Mucosa of descending colon (tissue), 3 donors: ENCODE measurements at places on chromosomes 4 and X.
A peak's percentile ranks its signal among the peaks of the same experiment; 100 is the strongest.

DNA sequence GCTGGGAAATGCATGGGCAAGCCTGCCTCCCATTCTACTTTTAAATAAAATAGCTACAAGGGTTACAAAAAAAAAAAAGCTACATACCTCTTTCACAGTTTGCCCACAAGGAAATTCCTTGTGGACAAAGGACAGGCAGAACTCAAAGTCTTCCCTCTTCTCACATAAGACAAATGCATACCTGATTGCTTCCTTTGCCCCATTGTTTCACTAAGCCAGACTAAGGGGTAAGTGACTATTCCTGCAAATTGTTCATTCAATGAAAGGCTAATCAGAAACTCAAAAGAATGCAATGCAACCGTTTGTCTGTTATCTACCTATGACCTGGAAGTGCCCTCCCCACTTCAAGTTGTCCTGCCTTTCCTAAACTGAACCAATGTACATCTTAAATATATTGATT is 780.6 kb downstream of the FAM133A start:
- DNase-seq = no peak

- DNase-seq = no peak
Observed at GRCh38 chr4:98480535-98480934, 177.9 kb downstream of the TSPAN5 start.

DNA sequence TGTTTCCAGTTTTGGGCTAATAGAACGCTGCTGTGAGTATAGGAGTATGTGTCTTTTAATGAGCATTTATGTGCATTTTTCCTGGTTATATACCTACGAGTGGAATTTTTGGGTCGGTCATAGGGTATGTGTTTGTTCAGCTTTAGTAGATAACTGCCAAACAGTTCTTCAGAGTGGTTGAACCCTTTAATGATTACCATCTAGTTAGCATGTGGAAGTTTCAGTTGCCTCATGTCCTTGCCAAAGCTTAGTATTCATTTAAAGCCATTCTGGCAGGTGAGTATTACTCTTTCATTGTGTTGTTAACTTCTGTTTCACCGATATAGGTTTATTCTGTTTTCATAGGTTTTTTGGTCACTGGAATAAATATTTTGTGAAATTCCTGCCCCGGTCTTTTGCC is 229.1 kb downstream of the ARHGAP10 start:
- no peak for DNase-seq

DNA sequence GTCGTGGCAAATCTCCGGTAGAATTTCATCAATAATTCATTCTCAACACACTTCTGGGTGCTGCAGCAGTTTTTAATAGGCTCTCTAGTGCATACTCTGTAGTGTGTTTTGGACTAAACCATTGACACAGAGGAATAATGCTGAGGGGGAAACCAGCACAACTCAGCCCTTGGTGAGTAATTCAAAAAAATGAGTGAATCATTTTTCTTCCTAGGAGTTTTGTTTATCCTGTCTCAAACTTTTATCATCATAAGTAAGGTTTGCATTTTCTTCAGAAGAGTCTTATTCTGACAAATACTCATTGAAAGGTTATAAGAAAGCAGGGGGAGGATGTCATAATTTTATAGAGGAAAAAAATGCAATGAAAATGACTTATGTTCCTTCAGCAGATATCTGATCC is 2542.7 kb downstream of the PCDH7 start:
- no peak for DNase-seq

DNA sequence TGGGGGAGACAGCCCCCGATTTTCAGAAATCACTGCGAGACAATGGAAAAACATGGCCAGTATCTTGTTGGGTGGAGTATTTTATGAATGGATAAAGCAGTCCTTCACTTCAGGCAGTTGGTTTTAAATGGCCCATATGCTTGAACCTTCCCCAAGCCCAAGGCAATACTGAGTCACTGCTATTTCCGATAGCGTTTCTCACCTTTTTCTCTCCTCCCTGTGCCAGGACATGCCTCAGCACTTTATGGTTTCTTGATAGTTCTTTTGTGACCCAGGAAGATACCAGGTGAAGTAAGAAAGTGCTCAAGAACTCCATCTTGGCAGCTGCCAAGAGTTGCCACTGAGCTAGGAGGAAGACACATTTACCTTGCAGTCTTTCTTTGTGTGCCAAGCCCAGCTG is 26.8 kb upstream of the ESX1 start:
- DNase-seq = no peak

DNA sequence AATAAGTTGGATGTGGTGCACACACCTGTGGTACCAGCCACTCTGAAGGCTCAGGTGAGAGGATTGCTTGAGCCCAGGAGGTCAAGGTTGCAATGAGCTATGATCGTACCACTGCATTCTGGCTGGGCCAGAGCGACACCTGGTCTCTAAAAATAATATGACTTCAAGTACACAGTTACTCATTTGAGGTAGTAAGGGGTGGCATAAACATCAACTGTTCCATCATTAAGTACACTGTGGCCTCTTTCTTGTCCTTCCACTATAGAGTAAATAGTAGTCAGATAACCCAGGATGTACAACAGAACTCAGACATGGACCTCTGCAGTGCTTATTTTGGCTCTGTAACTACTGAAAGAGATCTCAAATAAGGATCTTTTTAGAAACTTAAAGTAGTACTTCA is 10.6 kb downstream of the FAM9B start:
- no peak for DNase-seq

DNA sequence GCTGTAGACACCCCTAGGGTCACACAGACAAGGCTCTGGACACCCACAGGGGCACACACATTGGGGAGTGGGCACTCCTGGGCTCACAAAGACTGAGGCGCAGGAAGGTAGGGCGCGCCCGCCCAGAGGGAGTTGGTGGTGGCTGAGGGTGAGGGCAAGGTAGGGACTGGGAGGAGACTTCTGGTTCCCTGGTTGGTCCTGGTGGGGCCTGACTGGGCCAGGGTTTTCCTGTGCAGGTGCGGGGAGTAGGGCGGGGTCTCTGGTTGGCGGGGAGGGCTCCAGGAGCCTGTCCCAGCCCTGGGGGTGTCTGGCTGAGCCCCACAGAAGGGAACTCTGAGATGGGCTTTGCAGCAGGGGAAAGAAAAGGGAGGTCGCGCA is 6.7 kb upstream of the WAS start:
- DNase-seq = peak; percentile 53

- no peak for DNase-seq
Observed at GRCh38 chr4:170307182-170307581, 217.4 kb upstream of the AADAT start.

DNA sequence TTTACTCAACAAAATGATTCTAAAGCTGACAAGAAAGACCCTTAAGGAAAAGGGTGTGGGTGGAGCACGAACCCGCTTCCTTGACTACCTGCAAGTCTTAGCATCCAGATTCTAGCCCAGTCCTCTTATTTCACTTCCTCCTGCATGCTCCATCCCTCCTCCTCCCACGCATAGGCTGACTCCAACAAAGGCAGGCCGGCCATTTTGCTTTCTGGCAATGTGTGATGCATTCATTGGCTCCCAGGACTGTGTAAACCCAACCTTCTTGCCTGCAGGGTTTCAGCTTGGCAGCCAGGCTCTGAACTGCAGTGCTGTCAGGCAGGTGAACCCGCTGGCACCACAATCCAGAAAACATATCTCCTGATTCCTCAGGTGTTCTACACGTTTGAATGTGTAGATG is 39.3 kb downstream of the RTL9 start:
- no peak for DNase-seq

- no peak for DNase-seq
Observed at GRCh38 chr4:185232370-185232769, 23.0 kb downstream of the SNX25 start.

DNA sequence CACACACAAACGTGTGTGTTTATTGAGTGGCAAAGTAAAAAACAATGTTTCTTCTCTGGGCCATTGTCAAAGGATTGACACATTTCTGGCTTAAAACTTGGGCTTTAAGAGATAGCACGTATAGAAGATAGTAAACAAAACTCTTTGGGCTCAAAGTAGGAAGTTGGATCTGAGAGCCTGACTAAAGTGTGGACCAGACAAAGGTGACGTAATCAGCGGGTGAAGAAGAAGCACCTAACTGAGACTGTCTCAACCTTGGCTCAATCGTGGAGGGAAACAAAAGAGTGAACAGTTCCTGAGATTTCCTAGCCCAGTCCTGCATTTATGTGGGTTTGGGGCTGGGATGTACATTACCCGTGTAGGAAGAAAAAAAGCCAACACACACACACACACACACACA is 13.7 kb downstream of the PFKFB1 start:
- DNase-seq = no peak

DNA sequence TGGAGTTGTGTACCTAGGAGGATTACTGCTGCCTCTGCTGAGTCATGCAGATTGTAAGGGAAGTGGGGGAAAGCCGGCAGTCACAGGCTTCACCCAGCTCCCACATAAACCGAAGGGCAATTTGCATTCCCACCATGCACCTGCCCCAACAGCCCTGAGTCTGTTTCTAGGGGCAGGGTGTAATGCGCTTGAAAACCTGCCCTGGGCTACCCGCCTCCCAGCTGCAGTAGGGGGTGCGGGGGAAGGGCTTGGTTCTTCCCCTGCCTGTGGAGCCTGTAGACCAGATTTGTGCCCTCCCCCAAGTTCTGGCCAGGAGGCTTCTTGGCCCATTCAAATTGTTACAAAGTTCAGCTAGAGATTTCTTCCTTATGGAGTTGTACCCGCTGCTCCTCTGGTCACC is 269.2 kb upstream of the DDX53 start:
- no peak for DNase-seq

DNA sequence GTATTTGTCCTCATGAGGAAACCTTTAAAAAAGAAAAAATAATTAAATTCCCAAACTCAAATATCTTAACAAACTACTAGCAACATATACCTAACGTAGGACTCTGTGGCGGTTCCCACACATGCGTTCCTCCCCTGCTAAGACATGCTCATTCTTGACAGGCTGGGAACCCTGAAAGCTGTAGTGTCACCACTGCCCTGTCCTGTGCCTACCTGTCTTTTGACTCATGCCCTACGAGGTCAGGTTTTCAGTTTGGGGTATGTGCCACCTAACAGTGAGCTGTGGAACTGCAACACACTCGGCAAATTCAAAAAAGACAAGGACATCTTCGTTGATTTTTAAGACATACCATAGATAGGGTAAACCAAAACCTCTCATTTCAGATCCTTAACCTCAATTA is 17.8 kb downstream of the IDS start:
- DNase-seq = no peak

- DNase-seq = peak; percentile 66
Observed at GRCh38 chr4:7043284-7044136, at the start of gene TADA2B. TSS of gene TADA2B (plus strand) at chr4:7043372. CDS start at chr4:7043580, 208 bp downstream.

DNA sequence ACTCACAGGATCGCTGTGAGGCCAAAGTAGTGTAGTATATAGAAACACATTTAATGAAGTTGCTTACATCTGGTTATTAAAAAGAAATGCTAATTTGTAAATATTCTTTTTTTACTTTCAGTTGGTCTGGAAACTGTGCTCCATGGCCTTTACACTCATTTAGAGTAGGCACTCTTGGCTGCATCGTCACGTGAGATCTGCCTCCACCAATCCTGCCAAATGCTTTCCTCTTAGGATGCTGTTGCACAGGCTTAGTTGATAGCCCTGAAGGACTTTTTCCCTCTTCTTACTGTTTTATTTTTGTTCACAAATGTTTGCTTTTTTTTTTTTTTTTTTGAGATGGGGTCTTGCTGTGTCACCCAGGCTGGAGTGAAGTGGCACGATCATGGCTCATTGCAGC is 6.3 kb downstream of the CPE start:
- no peak for DNase-seq
